ENCODE measurements at places on chromosomes 4 and X.

- no peak for DNase-seq
Measured at GRCh38 chrX:94908171-94908570, 1234.2 kb downstream of the FAM133A start.

- no peak for DNase-seq
Measured at GRCh38 chrX:41148553-41148952, 63.3 kb downstream of the USP9X start.

GRCh38 chrX:152520653-152521052 is 69.5 kb upstream of the GABRA3 start:
- DNase-seq, result no peak

DNA sequence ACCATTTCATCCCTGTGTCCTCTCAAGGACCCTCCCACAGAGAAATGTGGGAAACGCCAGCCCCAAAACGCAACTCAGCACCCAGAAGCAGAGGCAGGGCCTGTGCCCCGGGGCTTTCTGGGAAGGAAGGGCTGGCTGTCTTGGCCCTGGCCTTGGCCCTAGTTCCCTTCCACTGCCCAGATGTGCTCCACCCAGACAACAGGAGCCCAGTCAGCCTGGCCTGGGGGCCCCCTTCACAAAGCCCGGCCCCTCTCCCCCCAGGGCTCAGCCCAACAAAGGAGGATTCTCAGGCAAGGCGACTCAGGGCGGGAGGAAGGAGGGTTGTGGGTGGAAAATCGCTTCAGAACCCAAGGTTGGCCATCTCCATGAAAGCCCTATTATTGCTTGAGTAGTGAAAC is 82.5 kb downstream of the PJA1 start:
- no peak for DNase-seq

DNA sequence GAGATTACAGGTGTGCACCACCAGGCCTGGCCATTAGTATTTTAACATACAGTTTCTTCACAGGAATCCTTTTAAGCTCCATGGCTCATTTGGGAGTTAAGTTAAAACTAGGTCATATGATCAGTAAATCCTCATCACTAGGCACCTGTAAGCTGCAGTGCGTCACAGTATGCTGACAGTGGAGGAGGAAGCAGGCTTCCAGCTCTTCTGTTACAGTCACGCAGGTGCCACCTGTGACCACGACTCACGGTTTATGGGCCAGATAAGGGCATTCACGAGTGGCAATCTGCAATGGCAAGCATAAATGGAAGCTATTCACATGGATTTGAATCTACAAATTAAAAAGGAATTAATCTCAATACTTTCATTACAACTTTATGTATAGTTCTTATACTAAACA is 129.4 kb upstream of the BCOR start:
- DNase-seq, result no peak

- DNase-seq, result no peak
Measured at GRCh38 chr4:12137575-12137974, 708.9 kb upstream of the HS3ST1 start.

GRCh38 chr4:141077611-141078225 is 55.6 kb downstream of the RNF150 start:
- DNase-seq, result no peak

DNA sequence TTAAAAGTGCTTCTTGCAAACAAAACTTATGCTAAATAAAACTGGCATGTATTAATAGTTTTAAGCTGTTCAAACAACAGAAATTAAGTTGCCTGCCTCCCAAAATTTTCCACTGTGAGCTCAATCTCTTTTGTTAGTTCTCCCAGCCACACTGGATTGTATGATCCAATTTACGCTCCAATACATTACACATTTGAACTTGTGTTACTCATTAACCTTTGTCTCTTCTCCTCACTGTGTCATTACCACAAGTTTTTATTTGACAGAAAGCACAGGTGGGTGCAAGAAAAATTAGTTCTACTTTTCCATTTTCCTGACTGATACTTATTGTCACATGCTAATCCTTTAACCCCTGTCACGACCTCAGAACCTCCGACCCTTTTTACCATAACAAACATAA is 55.5 kb downstream of the SHISA3 start:
- no peak for DNase-seq

DNA sequence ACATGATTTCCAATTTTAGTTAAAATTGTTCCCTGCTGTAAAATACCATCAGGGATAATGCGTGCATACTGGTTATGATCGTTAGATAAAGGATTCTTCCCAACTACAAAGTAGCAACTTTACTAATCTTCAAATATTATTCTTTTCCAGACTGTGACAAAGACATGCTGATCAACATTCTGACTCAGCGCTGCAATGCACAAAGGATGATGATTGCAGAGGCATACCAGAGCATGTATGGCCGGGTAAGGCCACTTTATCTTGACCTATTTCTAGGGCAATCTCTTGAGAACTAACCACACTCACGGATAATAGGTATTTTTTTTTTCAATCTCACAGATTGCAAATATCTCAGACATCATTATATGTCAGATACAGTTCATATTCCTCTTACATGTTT is 47.0 kb downstream of the ANXA10 start:
- DNase-seq, result no peak

- no peak for DNase-seq
Measured at GRCh38 chrX:9221781-9222180, 187.9 kb upstream of the FAM9B start.

DNA sequence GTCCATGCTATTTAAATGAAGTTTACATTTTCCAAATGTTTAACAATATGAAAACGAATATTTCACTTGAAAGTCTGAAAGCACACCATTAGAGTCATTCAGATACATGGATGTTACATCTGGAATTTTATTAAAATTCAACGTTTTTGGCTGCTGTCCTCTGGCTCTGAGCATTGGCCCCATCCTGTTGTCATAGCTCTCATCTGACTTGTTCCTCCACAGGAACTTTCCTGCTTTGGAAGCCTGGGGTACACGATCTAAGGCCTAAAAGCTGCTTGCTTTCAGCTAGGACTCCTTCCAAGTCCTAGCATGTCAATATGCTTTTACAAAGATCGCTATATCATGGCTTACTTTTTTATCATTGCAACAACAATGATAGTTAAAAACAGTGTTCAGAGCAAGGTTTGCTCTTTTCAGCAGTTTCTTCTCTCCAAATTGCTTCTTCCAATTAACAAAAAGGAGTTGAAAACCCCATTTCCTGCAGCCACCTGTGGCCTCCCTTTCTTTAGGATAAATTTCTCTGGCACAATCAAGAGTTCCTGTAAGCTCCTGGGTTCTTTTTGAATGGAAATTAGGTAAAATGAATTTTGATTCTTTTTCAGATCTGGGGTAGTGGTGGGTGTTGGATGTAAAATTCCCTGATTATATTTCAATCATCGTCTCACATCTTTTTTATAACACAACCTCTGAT is 413.4 kb upstream of the AGA start:
- no peak for DNase-seq

DNA sequence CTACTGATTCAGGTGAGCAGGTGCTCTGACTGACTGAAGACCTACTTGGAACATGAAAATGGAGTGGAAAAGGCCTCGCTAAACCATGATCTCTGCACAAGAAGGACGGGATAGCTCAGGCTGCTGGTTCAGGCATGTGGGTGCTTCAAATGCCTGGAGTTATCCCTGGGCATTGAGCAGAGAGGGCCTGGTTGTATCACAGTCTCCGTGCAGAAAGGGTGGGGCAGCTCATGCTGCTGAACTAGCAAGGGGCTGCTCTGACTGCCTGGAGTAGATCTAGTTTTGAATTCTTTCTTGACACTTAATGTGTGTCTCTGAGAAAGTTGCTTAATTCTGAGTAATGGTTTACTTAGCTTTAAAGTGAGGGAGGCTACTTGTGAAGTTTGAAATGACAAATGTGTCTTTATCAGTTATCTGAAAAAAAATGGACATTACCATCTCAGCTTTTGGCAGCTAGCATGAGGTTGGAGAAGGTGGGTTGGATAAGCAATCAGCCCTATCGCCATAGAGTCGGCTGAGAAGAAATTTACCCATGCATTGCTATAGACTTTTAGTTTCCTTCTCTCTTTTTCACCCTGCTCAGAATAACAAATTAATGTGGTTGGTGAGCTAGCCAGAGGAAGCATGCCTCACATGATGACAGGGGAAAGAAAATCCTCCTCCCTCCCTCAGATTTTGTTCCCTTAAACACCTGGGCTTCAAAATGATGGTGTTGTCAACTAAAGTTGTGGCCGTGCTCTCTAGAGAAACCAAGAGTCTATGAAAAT is 832.4 kb downstream of the STIM2 start:
- no peak for DNase-seq

DNA sequence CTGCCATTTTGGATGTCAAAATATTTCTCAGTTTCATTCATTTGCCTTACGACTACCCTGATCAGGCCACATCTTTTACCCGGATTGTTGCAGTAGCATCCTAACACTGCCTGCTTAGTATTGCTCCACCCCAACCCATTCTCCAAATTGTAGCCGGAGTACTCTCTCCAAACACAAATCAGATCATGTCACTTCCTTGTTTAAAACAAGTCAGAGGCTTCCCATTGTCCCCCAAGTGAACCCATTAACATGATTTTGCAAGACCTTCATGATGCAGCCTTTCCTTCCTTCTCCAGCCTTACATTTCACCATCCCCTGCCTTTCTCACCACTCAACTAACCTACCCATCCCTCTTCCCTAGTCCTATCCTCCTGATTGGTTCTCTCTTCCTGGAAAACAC is 53.1 kb downstream of the FANCB start:
- DNase-seq, result no peak

DNA sequence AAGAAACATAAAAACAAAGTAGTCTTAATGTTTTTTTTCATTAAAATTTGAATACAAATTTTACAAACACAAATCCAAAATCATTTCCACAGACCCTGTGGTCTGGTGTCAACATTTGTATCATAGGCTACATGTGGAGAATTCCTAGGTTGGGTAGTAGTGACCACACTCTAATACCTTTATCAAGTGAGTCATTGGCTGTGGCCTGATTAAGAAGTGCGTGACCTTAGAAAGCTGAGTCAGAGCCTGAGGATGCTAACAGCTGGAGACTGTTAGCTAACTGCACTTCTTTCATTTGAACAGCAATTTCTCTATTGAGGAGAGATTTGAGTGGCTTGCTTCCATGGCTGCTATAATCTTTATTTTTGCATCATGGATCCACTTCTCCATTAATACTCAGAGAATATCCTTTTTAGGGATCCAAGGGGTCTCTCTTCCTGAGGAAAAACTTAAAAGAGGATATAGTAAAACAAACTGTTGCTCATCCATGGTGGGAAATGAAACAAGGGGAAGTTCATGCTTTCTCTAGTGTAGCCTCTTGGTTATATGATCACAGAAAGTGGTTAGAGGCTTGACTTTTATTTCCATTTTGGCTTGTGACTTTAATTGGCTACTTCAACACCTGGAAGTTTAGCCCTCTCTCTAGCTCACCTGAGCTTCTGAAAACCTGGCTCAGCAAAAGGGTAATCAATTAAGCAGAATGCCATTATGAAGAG is 335.8 kb downstream of the PABPC4L start:
- no peak for DNase-seq

DNA sequence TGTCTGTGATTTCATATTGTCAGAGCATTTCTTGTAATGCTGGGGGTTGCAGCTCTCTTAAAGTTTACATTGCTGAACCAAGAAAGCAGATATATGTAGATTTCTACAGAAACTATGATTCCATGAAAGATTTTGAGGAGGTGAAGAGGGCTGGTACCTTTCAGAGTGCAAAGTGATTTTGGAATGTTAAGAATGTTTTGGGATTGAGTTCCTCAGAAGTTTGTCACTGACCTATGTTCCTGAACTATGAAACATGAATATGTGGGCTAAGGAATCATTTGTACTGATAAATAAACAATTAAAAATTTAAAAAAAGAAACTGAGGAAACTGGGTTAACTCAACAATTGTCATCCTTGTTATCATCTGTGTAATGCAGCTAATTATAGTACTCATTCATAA is 12.3 kb upstream of the CHIC2 start:
- no peak for DNase-seq

- DNase-seq, result no peak
Measured at GRCh38 chrX:12906046-12906761, at the start of gene TLR8. TLR8 (plus strand) TSS chrX:12906620; CDS start chrX:12906707, 87 bp downstream.

- no peak for DNase-seq
Measured at GRCh38 chr4:71156616-71157015, 163.2 kb downstream of the DCK start.

- no peak for DNase-seq
Measured at GRCh38 chr4:150853882-150854281, 161.2 kb downstream of the LRBA start.

DNA sequence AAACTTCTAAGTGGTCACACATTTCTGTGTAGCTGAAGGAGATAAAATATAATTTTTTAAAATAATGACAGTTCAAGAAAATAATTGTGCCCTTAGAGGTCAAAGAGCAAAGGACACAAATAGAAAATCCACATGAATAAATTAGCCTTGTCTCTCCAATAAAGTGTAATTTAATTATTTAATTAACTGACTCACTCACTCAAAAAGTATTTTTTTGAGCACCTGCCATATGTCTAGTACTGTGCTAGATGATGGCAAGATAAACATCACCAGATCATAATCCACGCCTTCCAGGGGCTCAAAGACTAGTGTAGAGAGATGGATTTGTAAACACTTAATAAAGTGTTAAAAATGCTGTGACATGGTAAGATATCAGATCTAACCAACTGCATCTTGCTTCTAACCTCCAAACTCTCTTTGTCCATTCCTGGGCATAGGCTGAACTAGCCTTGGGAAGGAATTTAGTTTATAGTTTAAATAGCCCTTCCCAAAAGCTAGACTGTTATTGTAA is 112.5 kb downstream of the SCLT1 start:
- DNase-seq, result no peak

DNA sequence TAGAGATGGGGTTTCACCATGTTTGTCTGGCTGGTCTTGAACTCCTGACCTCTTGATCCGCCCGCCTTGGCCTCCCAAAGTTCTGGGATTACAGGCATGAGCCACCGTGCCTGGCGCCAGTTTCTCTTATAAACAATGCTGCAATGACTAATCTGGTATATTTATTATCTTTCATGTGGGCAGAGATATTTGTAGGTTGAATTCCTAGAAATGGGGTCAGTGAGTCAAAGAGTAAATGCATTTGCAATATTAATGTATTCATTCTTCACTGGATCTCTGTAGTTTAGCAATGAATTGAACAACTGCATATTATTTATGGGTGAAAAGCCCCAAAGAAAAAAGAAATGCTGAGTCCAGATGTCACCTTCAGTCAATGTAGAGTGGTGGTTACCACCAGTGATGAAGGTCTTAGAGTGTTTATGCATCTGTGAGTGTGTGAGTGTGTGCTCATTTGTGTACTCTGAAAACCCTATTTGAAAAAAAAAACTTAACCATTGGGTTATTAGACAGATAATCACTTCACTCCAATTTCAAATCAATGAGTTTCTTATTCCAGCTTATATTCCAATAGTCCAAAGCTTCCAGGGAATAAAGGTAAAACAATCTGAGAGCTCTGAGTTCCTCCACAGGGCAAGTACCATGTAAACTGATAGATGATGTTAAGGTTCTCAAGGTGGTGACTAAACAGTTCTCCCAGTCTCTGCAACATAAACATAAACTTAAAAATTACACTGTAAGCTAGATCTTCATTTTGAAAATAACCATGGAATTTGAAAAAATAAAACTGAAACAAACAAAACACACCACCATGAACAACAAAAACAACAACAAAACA is 22.6 kb upstream of the CD38 start:
- peak; percentile 68 for DNase-seq

- no peak for DNase-seq
Measured at GRCh38 chrX:100645106-100645505, 1.1 kb downstream of the SRPX2 start.

GRCh38 chrX:46180258-46180687 is 364.9 kb downstream of the ZNF674 start:
- no peak for DNase-seq

GRCh38 chrX:55119271-55119670 is 30.5 kb downstream of the PAGE2 start:
- no peak for DNase-seq

GRCh38 chr4:72295966-72296557 is 264.3 kb downstream of the NPFFR2 start:
- DNase-seq, result no peak

GRCh38 chr4:182547435-182547834 is 304.2 kb downstream of the TENM3 start:
- DNase-seq, result no peak
